ENCODE measurements at places on chromosomes 7 and 10.
A peak's percentile ranks its signal among the peaks of the same experiment; 100 is the strongest.

DNA sequence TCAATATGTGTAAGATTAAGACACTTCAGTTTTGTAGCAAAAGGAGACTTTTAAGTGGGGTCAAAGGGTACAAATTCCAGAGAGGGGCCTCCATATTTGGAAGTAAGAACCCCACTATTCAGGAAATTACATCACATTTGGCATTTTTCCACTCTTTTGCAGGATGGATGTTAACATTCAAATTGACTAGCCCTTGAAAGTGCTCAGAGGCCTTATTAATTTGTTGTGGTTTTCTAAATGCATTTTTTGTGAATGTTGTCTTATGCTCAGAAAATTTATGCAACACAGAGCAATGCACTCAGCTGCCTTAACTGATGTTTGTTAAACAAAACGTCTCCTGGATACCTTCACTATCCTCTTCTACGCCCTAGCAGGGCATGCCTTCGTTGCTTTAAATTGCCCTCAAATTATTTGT, 50.9 kb upstream of the PDLIM1 start:
- no peak for DNase-seq

DNA sequence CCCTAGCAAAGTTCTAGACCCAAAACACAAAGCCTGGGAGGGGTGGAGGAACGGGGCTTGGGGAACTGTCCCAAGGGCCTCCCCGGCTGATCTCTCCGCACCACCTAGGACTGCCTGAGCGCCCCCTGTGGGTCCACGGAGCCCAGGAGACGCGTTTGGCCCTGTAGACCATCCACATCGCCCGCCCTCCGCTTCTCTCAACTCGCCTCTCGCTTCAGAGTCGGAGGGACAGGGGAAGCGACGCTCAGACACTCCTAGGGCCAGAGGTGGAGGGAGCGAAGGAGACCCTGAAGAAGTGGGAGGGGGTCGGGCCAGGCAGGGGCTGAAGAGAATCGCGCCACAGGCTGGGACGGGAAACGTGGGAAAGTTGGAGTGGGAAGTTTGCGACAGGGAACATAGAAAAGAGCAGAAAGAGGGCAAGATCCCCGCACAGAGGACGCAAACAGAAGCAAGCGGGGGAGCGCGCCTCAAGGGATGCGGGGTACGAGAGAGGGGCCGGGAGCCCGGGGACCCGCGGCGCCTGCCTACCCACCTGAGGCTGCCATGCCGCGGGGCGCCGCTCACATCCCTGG, 378 bp downstream of the PIK3AP1 start:
- peak; percentile 61 for DNase-seq

- peak; percentile 33 for DNase-seq
Measured at GRCh38 chr10:37856881-37857286, 526 bp downstream of the ZNF248 start.

DNA sequence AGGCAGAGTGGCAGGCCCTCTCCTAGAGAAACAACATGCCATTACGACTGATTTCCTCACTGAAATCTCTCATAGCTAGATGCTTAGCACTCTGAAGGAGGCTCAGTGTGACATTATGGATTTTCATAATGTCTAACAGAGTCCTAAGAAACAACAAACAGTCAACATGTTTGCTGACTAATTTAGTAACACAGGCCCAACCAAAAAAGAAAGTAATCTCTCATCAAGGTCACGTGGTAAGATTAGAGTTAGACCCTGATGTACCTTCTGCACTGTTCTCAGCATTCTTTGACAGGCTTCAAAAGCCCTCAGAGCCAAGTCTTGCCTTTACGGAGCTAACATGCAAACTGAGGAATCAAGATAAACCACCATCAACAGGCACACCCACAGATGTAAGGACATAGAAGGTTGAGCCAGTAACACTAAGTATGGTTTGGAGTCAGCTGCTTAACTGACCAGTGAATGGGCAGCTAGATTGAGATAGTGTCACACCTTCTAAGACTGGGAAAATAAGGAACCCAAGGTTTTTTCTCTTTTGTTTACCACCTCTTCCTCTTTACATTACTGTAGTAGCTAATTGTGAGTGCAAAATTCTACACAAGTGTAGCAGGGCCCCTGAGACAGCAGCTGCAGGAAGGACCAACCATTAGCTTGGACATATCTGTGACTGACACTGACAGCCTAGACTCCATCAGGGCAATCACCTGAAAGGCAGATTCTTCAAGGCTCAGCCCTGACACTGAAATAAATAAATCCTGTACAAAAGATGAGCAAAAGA, 15.3 kb upstream of the KCNIP2 start:
- no peak for DNase-seq

GRCh38 chr7:87608431-87608830, 7.7 kb upstream of the ABCB1 start:
- DNase-seq: no peak

DNA sequence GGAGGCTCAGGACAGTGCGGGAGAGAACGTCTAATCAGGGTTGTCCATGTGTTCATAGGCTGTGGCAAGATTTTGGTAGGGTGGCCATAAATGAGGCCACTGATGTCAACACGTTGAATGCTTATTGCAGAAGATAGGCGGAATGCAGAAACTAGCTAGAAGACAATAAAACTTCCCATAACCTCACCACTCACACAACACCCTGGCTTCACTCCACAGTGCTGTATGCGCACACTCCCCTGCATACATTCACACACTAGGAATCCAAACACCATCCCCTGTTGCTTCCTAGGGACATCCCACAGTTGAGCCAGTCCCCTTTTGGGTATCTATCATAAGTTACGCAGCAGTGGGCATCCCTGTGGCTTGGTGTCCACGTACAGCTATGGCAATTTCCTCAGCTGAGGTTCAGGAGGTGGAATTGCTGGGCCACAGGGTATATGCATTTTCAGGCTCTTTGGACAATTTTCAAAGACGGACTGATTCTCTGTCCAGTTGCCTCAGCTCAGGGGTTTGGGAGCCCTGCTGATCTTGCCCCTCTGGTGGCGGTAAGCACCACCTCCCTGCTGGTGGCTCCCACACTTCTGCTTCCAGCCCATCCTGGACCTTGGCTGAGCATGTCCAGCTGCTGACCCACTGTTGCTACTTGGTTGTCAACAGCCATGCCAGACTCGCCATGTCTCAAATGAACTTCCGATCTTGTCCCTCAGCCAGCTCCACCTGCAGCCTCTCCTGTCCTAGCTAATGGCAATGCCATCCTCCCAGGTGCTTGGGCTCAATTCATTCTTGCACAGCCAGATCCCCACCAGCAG, 36.4 kb downstream of the CDH23 start:
- DNase-seq: no peak

DNA sequence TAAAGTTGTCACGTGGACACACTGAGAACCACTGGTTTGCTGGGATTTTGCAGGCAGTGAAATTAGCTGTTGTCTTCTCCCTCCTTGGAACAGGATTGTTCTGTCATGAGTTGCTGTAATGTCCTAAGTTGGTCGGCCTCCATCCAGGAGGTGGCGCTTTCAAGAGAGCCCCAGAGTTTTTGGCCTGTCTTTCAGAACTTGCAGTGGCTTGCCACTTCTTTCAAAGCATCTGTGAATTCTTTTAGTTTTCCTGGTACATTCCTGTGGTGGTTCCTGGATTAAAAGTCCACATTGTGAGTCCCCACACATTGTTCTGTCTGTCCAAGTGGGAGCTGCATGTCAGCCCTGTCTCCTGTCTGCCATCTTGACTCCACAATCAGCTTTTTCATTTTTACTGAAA, 133.8 kb downstream of the PON1 start:
- no peak for DNase-seq

- no peak for DNase-seq
Measured at GRCh38 chr7:29254591-29254990, 60.0 kb downstream of the CHN2 start.

GRCh38 chr10:120794390-120794789, 56.8 kb upstream of the WDR11 start:
- no peak for DNase-seq

- DNase-seq: no peak
Measured at GRCh38 chr7:152543799-152544198, 108.0 kb upstream of the KMT2C start.

- DNase-seq: no peak
Measured at GRCh38 chr10:75358835-75359421, 42.6 kb downstream of the ZNF503 start.

- DNase-seq: no peak
Measured at GRCh38 chr7:106545275-106545674, 115.7 kb downstream of the CCDC71L start.

- DNase-seq: no peak
Measured at GRCh38 chr7:117818232-117818631, 55.0 kb downstream of the CTTNBP2 start.

GRCh38 chr7:72020311-72020710, 391.8 kb downstream of the CALN1 start:
- no peak for DNase-seq

- no peak for DNase-seq
Measured at GRCh38 chr10:44832595-44833390, 78.3 kb upstream of the TMEM72 start.

DNA sequence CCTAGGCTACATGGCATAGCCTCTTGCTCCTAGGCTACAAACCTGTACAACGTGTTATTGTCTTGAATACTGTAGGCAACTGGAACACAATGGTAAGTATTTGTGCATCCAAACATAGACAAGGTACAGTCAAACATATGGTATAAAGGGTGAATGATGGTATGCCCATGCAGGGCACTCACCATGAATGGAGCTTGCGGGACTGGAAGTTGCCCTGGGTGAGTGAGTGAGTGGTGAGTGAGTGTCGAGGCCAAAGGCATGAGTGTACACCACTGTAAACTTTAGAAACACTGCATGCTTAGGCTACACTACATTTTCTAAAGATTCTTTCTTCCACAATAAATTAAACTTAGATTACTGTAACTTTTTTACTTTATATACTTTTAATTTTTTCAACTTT, 165.7 kb downstream of the PARD3 start:
- DNase-seq: no peak

GRCh38 chr7:73828107-73828803, 2.5 kb upstream of the CLDN4 start:
- DNase-seq: no peak

DNA sequence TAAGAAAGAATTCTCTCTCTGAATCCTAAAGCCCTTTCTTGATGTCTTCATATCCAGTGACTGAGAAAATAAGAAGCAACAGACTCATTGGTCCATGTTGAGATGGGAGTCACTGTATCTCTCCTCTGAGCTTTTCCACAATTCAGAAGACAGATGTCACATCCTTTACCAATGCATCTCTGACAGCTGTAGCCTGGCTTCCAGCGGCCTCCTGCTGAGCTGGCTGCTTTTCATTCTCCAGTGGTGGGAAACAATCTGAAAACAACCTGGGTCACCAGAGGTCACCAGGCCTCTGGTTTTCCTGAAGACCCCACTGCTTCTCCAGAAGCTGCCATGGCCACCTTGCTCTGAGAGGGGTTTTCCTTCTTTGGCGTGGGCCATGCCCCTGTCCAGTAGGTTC, 18.3 kb upstream of the RPA3 start:
- DNase-seq: no peak

- DNase-seq: peak; percentile 15
Measured at GRCh38 chr7:142908921-142909890, 23.7 kb upstream of the TRPV6 start.

- no peak for DNase-seq
Measured at GRCh38 chr10:50392966-50393718, 141.8 kb upstream of the ASAH2 start.
